ENCODE measurements at places on chromosomes 6 and 20. TPM values are rescaled to one million over a fixed set of nuclear protein-coding genes. Genes with fewer than 3 reads are reported as not detected.

GRCh38 chr6:125598422-125598821, 151.0 kb upstream of the HEY2 start:
- peak; percentile 51 for DNase-seq

- no peak for DNase-seq
These were observed 1.9 kb downstream of the TRIB3 start for GRCh38 chr20:382291-383115.

DNA sequence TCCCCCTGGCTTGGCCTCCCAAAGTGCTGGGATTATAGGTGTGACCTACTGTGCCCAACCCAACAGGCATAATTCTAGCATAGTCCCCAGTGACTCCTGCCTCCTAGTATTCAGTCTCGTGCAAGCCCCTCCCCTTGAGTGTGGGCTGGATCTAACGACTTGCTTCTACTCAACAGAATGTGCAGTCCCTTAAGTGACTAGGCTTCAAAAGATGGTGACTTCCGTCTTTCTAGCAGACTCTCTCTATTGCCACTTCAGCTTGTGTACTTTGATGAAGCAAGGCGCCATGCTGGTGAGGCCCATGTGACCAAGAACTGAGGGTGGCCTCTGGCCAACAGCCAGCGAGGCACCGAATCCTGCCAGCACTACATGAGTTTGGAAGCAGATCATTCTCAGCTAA, 109.6 kb upstream of the TRAF3IP2 start:
- no peak for DNase-seq

GRCh38 chr20:5361176-5361575, 44.4 kb upstream of the PROKR2 start:
- DNase-seq: no peak

GRCh38 chr6:106244931-106245330, 80.6 kb downstream of the ATG5 start:
- DNase-seq: no peak

Gene ZNF184
- 9.5 TPM for total RNA-seq

GRCh38 chr6:129793447-129793846, 67.7 kb downstream of the TMEM244 start:
- DNase-seq: no peak

Measured in lower leg skin (tissue), 4 donors.